ENCODE measurements at places on chromosomes 1 and 21.

DNA sequence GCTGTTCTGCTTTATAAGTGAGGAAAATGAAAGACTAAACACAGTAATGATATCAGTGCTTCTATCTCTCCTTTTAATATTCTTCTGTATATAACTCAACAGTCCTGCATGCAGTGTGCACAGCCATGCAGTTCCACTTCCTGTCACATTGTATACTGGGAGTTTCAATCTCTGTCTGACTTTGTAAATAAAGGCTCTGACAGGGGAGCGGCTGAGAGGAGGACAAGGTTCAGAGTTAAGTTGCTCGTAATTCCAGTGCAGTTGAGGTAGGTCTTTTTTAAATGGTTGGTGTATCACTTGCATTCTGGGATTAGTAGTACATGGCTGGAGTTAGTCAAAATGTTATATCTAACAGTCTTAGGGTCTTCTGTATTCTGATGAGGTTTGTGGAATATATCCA lies 264.5 kb downstream of the OLFM3 start:
- no peak for DNase-seq

DNA sequence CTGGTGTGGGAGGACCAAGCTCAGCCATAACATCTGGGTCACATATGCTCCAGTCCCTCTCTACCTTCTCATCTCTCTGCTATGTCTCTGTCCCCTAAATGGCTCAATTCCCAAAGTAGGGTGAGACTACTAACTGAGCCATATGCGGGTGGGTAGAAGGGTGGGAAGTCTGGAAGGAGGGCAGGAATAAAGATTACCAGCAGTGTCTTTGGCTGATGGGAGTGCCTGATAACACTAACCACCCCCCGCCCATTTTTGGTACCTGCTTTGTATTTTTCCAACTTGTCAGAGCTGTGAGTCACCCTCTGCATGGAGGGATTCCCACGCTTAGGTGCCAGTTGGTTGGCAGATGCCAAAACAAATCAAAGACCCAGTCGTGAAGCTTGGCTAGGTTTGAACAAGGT lies 14.9 kb upstream of the SSBP3 start:
- no peak for DNase-seq

DNA sequence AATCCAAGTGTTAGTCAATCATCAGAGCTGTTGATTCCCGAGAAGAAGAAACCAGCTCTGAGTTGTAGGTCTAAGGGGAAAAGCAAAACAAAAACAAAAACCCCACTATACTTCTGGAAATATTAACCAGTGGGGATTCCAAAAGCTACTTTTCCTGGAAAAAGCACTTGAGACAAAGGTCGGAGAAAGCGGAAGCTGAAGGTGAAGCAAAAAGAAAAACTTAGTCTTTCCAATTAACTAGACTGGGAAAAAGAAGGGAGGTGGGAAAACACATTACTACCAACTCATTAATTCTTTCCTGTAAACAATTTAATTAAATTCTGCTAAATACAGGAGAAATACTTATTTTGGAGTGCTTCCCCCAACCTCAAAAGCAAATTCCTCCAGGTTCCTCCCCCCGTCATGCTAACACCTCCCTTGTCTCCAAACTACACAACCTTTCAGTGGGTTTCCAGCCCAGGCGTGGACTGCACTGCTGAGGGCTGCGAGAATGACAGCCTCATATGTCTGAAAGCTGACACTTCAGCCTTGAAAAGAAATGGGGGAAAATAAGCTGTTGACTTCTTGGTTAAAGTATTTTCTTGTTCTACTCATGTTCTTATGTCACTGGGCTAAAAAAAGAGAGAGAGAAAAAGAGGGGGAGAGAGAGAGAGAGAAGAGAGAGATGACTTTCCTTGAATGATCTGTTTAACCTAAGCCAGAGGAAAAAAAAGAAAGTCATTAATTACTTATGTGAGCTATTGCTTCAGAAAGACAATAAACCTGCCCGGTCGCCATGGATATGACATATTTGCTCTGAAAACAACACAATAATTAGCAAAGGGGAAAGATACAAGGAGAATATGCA lies 5.1 kb downstream of the CASZ1 start:
- DNase-seq = no peak

GRCh38 chr1:75334876-75335389 lies 200.7 kb downstream of the LHX8 start:
- no peak for DNase-seq

- DNase-seq = no peak
These were observed 13.9 kb upstream of the IL20 start for GRCh38 chr1:206851341-206852010.

- DNase-seq = no peak
These were observed 46.4 kb downstream of the COL6A1 start for GRCh38 chr21:46027851-46028493.

GRCh38 chr1:91814448-91814847 lies 71.5 kb downstream of the TGFBR3 start:
- DNase-seq = no peak

- peak; percentile 51 for DNase-seq
These were observed 5.7 kb upstream of the PLPP3 start for GRCh38 chr1:56584910-56585528.

- peak; percentile 65 for DNase-seq
These were observed 2.6 kb downstream of the GUK1 start for GRCh38 chr1:228142701-228143136.

DNA sequence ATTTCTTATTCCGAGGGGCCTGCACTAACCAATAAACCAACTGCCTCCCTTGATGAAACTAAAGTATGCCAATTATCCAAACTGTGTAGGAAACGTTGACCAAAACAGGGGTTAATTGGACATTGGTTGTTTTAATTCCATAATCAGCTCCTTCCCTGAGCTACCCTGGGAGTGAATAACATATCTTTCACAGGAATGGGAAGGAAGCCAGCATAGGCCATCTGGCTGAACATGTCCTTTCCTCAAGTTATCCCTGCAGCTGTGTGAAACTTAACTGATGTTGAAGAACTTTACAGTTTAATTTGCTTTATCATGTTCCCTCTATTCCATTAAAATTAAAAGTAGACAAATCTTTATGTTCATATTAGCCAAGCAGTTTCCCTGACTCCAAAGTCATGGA lies 75.4 kb downstream of the NRIP1 start:
- DNase-seq = peak; percentile 46

GRCh38 chr1:90220941-90221693 lies 226.2 kb downstream of the ZNF326 start:
- DNase-seq = no peak

- no peak for DNase-seq
These were observed 53.0 kb downstream of the CRB1 start for GRCh38 chr1:197320991-197321531.

DNA sequence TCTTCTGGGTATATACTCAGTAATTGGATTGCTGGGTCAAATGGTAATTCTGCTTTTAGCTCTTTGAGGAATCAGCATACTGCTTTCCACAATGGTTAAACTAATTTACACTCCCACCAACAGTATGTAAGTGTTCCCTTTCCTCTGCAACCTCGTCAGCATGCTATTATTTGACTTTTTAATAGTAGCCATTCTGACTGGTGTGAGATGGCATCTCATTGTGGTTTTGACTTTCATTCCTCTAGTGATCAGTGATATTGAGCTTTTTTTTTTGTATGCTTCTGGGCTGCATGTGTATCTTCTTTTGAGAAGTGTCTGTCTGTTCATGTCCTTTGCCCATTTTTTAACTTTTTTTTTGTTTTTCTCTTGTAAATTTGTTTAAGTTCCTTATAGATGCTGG lies 279.4 kb downstream of the PTGER3 start:
- no peak for DNase-seq

DNA sequence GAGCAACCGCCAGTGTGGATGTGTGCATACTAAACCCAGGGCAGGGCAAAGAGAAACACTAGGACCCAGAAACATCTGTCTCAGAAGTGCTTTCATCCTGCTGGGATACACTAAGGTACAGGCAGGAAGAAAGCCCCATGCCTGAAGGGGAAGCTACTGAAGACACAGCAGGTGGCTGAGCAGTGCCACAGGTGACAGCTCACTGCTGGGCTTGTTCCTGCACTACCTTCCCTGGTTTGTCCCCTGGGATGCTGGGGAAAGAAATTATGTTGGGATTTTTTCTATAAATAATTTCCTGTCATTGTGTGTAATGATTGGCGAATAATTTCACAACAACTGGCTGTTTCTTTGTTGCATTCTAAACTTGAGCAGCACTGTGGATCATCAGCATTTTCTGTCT lies 245.3 kb upstream of the RAB4A start:
- DNase-seq = no peak

- peak; percentile 29 for DNase-seq
These were observed 218.6 kb downstream of the URB2 start for GRCh38 chr1:229844675-229845074.

DNA sequence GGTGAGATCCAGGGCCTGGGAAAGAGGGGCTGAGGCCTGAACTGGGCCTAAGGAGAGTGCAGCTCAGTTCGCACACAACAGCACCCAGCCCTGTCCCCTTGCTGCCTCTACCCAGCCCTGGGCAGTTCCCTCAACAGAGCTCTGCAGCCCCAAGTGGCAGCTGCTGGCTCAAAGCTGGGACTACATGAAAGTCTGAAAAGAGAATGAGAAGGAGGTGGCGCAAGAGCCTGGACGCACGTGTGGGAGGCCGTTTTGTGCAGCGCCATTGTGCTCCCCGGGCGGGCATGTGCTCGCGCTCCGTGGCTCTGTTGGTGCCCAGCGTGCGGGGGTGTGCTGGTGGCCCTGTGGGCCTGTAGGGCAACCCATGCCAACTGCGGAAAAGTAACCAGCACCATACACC lies 10.3 kb downstream of the GPR37L1 start:
- no peak for DNase-seq

DNA sequence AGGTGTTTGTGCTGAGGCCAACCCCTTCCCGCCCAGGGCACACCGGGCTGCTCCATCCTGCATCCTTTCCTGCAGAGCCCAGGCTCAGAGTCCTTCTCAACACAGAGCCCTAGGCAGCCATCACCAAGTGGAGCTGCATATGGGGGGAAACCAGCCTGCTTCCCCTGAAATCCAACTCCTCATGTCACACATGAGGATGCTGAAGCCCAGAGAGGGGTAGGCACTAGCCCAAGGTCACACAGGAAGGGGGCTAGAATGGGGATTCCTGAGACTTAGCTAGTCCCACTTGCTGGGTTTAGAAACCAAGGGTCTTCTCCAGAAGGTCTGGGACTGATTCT lies 5.5 kb upstream of the TNFRSF1B start:
- DNase-seq = no peak

GRCh38 chr1:56073206-56073605 lies 506.2 kb downstream of the PLPP3 start:
- no peak for DNase-seq

DNA sequence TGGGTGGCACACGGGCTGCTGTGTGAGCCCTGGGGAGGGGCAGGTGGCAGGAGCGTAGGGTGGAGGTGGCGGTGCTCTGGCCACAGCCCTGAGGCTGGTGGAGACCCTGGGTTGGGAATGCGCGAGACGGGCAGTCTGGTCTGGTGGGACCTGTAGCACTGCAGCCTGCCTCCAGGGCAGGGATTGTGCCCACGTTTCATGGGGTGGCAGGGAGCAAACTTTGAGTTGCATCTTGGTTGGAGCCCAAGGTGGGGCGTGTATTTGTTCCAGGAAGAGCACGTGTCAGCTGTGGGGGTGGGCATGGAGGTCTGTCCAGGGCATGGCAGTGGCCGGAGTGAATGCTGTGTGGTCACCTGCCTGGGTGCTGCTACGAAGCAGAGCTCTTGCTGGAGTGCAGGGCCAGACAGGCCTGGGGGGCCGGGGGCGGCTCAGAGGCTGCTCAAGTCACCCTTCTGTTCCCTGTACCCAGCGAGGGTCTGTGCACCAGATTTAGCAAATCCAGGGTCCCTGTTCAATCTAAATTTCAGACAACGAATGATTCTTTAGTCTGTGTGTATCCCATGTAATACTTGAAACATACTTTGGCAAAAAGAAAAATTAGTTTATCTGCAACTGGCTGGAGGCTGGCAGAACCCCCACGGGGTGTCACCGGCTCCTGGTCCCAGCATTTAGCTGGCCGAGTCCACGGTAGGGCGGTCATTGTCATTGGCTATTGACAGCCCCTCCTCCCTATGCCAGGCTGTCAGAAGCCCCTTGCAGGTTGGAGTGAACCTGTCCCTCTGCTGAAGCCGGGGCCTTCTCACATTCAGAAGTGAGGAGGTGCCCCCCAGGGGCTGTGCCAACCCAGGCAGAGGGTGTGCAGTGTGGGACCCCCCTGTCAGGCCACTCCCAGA lies 27.3 kb downstream of the KRTAP10-1 start:
- DNase-seq = no peak

DNA sequence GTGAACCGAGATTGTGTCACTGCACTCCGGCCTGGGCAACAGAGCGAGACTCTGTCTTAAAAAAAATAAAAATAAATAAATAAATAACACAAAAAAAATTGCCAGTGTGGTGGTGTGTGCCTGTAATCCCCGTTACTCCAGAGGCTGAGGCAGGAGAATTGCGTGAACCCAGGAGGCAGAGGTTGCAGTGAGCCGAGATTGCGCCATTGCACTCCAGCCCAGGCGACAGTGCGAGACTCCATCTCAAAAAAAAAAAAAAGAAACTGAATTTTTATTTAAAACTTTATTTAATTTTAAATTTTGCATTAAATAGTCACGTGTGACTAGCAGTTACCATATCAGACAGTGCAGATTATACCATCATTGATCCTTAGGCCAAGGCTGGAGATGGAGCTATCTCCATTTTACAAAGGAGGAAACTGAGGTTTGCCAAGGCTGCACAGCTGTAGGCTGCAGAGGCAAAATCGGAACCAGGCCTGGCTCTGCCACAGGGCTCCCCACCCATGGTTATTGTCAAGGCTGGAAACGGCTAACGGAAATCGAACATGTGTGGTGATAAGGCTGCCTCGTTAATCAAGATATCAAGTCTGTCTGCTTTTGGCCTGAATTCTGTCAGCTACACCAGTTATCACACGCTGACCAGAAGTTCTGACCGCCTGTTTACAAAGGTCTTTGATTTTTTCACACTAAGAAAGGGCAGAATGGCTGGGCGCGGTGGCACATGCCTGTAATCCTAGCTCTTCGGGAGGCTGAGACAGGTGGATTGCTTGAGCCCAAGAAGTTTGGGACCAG lies 20.5 kb downstream of the HSPG2 start:
- DNase-seq = no peak

DNA sequence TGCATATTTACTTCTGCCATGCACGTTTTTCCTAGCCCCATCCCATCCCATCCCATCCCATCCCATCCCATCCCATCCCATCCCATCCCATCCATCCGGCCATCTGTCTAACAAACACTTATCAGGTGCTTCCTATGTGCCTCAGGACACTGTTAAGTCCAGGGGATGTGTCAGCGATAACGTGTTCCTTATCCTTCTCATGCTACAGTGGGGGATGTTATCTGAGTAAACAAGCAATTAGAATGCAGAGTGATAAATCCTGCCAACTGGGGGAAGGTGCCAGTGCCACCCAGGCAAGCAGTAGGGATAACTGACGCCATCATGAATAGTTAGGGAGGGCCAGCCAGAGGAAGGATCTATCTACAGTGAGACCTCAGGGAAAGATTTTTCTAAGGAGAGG lies 304.2 kb downstream of the CAMTA1 start:
- no peak for DNase-seq

- DNase-seq = no peak
These were observed 103.2 kb downstream of the PKN2 start for GRCh38 chr1:88787023-88787903.
